ENCODE measurements at places on chromosomes 2 and 18. TPM values are rescaled to one million over a fixed set of nuclear protein-coding genes. Genes with fewer than 3 reads are reported as not detected.

Gene PAX8
- not detected for total RNA-seq

Gene AOX1
- 9.8 TPM for total RNA-seq

Gene RTKN
- 111 TPM for total RNA-seq

Gene LYPD6
- 8.1 TPM for total RNA-seq

DNA sequence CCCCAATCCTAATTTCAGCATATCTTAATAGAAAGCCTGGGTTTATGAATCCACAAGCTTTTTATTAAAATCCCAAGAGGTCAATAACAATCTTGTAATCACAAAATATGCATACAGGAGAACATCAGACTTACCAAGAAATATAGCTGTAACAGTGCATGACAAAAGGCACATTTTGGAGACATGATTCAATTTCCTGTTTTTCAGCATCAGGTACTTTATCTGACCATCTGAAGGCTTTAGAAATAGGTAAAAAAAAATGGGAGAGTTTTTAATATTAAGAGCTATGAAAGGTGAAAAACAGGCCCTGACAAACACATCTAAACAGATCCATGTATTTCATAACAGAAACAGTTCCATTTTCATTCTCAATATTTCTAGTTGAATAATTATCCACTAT, 89.9 kb upstream of the EFEMP1 start:
- no peaks in the 10 kb centered on the region for H3K36me3 ChIP-seq

DNA sequence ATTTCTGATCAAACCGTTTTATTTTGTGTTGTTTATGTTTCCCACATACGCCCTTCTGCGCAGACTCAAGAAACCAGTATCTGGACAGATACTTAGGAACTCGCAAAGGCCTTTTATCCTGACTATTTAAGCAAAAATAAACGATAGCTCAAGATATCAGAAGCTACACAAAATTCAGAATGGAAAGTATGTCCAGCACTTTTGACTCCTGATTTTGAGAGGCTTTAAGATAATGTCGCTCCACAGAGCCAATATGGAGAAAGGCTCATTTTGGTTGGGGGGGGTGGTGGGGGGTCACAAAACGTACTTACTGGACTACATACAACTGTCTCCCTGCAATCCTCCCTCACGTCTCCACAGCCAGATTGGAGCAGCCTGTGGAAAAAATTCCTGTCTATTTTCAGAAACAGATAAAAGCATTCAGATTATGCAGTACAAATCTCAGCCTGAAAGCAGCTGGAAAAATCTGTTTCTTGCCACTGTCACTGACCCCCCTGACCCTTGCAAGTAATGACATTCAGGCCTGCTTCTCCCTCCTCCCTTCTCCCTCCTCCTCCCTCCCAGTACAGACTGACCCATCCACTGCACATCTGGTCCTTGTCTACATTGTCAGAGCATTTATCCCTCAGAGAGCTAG, 34.9 kb upstream of the LCLAT1 start:
- no peaks in the 10 kb centered on the region for H3K27me3 ChIP-seq
- H3K27ac ChIP-seq = peak overlapping the region; percentile 76

- peaks cover 23% of the 10 kb centered on the region for H3K4me1 ChIP-seq
- peak overlapping the region; percentile 60 for H3K4me3 ChIP-seq
- H3K27me3 ChIP-seq = peaks cover 72% of the 10 kb centered on the region
- peak overlapping the region; percentile 71 for H3K27ac ChIP-seq
- no peaks in the 10 kb centered on the region for H3K36me3 ChIP-seq
These were observed 50.7 kb upstream of the PAIP2B start for GRCh38 chr2:71277536-71278103.

DNA sequence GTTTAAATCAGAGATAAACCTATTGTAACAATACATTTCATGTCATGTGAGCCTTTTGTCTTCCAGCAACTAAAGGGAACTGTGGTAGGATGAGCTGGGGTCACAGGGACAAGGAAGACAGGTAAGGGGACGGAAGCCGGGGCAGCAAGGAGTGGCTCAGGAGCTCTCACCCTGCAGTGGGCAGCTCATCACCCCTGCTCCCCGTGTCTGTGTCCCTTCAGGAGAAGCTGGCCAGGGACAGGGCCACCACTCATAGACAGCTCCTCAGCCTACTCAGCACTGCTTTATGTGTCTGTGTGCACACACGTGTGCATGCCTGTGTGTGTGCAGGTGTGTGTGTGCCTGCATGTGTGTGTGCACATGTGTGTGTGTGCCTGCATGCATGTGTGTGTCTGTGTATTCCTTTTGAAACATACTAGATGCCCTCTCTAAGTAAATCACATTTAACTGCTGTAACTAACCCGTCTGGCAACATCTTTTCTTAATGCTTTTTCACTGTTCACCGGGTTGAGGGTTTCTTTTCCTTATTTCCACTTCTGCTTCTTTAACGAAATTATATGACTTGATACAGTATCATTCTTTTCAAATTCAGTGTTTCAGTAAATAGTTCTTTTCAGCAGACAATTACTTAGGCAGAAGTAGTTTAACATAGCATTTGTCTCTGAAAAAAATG, 44.2 kb downstream of the LRRFIP1 start:
- H3K36me3 ChIP-seq = no peaks in the 10 kb centered on the region
- no peak for DNase-seq
- H3K27ac ChIP-seq = no peak overlapping the region
- H3K4me1 ChIP-seq = peaks cover 61% of the 10 kb centered on the region

DNA sequence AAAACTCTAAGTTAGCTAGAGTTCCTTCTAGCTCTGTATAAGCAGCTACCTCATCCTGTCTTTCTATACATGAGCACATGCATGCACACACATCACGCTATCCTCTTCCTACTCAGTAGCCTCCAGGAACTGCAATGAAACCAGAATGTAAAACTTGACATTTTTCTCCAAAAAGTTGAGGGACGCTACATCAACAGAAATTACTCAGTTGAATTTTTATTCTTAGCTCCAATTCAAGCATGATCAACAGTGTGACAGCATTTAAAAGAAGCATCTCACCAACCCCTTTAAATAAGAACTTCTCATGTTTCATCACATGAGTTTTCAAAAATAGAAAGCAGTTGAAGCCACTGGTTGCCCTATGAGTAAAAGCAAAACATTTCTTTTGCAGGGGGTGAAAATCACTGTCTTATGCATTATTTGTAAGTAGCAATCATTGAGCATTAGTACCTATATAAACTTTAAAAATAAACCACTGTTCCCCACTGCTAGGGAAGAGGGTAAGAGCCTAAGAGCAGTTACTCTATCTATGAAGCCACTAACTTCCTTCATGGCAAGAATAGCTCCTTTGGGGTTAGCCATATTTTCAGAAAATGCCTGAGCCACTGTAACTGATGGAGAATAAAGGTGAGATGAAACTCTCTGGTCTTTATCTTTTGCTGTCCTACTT, 77.9 kb upstream of the ARL5A start:
- no peak overlapping the region for H3K4me3 ChIP-seq
- H3K4me1 ChIP-seq = no peaks in the 10 kb centered on the region
- DNase-seq = no peak

DNA sequence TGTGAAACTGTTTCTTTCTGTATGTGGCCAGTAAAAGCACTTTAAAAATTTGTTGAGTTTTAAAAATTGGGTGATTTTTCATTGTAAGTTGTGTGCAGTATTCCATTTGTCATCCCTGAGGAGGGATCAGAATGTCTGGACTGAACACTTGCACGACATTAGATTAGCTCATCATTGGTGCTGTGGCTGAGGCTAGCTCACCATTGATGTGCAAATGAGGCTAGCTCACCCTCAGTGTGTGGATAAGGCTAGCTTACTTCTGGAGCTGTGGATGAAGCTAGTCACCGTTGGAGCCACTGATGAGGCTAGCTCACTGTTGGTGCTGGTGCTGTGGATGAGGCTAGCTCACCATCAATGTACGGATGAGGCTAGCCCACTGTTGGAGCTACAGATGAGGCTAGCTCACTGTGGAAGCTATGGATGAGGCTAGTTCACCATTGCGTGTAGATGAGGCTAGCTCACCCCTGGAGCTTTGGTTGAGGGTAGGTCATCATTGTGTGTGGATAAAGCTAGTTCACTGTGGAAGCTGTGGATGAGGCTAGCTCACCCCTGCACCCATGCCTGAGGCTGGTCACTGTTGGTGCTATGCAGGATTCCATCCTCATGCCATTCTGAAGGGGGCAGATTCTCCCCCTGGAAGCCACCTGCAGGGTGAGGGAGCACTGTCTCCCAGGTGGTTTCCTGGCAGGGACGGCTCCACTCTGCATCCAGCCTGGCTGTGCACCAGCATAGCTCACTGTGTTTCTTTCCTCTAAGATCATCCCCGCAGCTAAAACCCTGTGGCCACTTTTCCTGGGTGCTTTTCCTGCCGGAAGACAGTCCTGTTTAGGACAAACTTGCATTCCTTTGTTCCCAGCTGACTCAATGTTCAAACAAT, 101.1 kb downstream of the TWIST2 start:
- H3K27me3 ChIP-seq = peaks cover 11% of the 10 kb centered on the region
- H3K4me3 ChIP-seq = no peak overlapping the region
- H3K27ac ChIP-seq = no peak overlapping the region
- DNase-seq = no peak
- H3K36me3 ChIP-seq = no peaks in the 10 kb centered on the region

GRCh38 chr2:121072784-121073183, 212.2 kb downstream of the TFCP2L1 start:
- DNase-seq = no peak
- peaks cover 9% of the 10 kb centered on the region for H3K4me1 ChIP-seq
- H3K27me3 ChIP-seq = no peaks in the 10 kb centered on the region
- no peak overlapping the region for H3K27ac ChIP-seq
- H3K36me3 ChIP-seq = no peaks in the 10 kb centered on the region

DNA sequence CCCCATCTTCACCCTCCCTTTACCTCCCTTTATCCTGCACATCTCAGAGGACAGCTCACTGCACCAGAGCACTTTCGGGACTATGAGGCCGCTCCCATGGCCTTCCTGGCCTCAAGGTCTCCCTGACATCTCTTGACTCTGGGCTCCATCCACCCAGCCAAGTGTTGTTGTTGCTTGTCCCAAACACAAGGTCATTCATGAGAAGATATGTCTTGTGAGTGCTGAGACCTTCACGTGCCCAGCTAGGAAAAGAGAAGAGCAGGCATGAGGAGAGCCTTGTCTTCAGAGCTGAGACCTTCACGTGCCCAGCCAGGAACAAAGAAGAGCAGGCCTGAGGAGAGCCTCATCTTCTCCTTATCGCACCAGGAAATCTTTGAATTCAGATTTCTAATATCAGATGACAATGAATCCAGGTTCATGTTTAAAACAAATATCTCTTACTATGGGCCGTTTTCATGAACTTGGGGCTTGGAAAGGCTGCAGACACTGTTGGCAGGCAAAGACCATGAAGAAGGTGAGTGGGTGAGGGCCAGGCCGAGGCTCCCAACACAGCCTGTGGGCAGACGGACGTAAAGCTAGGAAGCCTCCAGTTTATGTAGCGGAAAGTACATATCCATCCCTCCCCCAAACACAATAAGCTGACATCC, 256.1 kb downstream of the NDUFA10 start:
- no peaks in the 10 kb centered on the region for H3K4me1 ChIP-seq
- no peak for DNase-seq
- no peaks in the 10 kb centered on the region for H3K36me3 ChIP-seq
- no peak overlapping the region for H3K4me3 ChIP-seq
- no peaks in the 10 kb centered on the region for H3K27me3 ChIP-seq
